Uterus (tissue), 4 donors: ENCODE measurements at places on chromosomes 4 and X.

DNA sequence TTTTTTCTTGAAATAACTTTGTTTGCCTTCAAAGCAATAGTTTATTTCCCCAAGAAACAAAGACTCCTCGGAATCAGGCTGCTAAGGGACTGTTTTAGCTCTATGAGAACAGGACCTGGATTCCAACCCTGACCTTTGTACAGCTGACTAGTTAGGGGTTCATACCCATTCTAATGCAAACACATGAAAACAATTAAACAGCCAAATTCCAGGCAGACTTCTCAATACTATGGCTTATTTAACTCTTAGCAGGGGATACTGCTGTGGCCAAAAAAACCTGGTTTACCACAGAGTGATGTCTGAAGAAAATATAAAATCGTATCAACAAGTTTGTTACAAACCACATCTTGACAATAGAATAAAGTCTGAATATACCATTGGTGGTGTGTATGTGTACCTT, 129.6 kb upstream of the INTU start:
- DNase-seq: no peak
- no peaks in the 10 kb centered on the region for H3K36me3 ChIP-seq
- no peak overlapping the region for H3K4me3 ChIP-seq
- no peaks in the 10 kb centered on the region for H3K4me1 ChIP-seq
- no peaks in the 10 kb centered on the region for H3K27me3 ChIP-seq

DNA sequence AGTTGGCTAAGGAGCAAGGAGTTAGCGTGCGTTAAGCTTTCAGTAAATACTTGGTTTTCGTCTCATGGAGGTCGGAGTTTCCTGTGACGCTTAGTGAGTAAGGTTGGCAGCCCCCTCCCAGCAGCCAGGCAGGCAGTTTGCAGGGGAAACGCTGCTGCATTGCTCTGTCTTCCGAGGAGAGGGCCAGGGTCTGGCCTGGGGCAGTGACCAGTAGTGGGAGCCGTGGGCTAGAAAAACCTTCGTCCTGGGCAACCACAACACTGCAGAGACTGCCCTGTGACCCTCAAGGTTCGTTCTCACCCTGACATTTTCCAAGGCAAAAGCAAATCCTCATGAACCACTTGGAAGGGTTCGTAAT, 432 bp downstream of the TMEM175 start:
- DNase-seq: no peak
- no peaks in the 10 kb centered on the region for H3K27me3 ChIP-seq
- H3K4me1 ChIP-seq: peaks cover 15% of the 10 kb centered on the region
- no peaks in the 10 kb centered on the region for H3K36me3 ChIP-seq
- peak overlapping the region; percentile 100 for H3K4me3 ChIP-seq

DNA sequence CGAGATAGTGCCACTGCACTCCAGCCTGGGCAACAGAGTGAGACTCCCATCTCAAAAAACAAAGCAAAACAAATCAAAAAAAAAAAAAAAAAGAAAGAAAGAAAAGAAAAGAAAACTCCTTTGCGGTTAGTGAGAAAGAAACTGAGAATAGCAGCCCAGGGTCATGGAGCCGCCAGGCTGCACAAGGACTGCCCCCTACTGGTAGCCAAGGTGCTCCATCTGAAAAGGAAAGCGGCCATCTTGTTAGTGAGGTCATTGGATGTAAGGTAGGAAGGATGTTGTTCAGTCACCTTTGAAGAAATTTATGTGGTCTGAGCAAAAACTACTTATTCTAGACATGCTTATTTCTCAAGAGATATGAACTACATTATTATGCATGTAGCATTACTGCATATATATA, 660.6 kb upstream of the TENM3 start:
- no peak for DNase-seq
- no peaks in the 10 kb centered on the region for H3K27me3 ChIP-seq
- H3K4me3 ChIP-seq: no peak overlapping the region
- H3K27ac ChIP-seq: no peak overlapping the region

GRCh38 chr4:71361476-71361875, 22.7 kb downstream of the SLC4A4 start:
- no peak overlapping the region for H3K27ac ChIP-seq
- H3K4me3 ChIP-seq: no peak overlapping the region
- no peaks in the 10 kb centered on the region for H3K4me1 ChIP-seq
- no peak for DNase-seq
- H3K27me3 ChIP-seq: no peaks in the 10 kb centered on the region
- no peaks in the 10 kb centered on the region for H3K36me3 ChIP-seq

DNA sequence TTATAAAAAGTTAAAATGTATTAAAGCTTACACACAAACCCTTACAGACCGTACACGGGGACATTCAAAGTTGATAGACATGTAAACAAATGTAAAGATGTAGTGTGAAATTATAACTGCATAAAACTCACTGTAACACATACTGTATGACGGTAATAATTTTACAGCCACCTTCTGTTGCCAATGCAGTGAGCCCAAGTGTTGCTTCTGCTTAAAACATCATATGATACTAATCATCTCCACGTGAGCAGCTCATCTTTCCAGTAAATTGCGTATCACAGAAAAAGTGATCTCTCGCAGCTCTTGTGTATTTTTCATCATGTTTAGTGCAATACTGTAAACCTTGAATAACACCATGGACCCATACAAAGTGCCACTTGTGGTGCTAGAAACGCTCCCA, 233.2 kb downstream of the STK32B start:
- H3K27ac ChIP-seq: no peak overlapping the region
- H3K36me3 ChIP-seq: no peaks in the 10 kb centered on the region
- H3K4me1 ChIP-seq: no peaks in the 10 kb centered on the region
- no peaks in the 10 kb centered on the region for H3K27me3 ChIP-seq
- DNase-seq: no peak

DNA sequence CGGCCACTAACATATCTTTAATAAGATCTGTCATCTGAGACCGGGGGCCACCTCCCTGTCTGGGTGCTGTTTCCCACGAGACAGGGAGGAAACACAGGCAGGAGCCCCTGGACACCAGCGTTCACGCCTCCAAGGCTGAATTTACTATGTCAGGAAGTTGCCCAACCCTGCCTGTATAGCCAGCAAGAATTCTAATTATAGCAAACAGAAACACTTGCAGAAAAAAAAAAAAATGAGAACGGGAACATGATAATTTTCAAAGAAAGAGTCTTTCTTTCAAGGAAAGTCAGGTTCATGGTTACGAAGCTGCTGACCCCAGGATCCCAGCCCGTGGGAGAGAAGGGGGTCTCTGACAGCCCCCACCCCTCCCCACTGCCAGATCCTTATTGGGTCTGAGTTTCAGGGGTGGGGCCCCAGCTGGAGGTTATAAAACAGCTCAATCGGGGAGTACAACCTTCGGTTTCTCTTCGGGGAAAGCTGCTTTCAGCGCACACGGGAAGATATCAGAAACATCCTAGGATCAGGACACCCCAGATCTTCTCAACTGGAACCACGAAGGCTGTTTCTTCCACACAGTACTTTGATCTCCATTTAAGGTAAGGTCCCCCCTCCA, at the start of gene IL3RA:
IL3RA (plus strand) TSS at position 455 of the 613 bp plus-strand sequence. CDS start 4,981 bp downstream, outside the sequence.
- no peaks in the 10 kb centered on the region for H3K4me1 ChIP-seq
- H3K36me3 ChIP-seq: no peaks in the 10 kb centered on the region
- H3K27ac ChIP-seq: peak within 1 kb of the TSS; percentile 45
- H3K4me3 ChIP-seq: peak within 1 kb of the TSS; percentile 32
- H3K27me3 ChIP-seq: no peaks in the 10 kb centered on the region

DNA sequence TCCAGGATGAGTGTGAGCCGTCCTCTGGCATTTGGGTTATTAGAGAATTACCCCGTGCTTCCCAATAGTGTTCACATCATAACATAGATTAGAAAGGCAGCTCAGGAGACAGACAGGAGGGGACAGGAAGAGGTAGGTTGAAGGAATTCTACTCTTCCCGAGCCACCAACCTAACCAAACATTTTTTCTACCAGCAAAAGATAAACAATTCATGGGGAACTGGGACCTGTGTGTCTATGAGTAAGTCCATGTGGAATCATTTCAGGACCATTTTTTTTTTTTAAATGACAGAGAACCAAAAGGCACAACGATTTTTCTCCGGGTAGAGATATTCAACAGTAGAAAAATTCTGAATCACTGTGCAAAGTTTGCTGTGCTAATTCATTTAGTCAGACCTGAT, 174.2 kb upstream of the ETNPPL start:
- DNase-seq: no peak
- no peak overlapping the region for H3K4me3 ChIP-seq
- no peaks in the 10 kb centered on the region for H3K36me3 ChIP-seq
- H3K4me1 ChIP-seq: no peaks in the 10 kb centered on the region
- no peaks in the 10 kb centered on the region for H3K27me3 ChIP-seq
- no peak overlapping the region for H3K27ac ChIP-seq

GRCh38 chr4:3331511-3332394, 38.9 kb downstream of the RGS12 start:
- no peaks in the 10 kb centered on the region for H3K36me3 ChIP-seq
- no peaks in the 10 kb centered on the region for H3K27me3 ChIP-seq
- H3K4me1 ChIP-seq: no peaks in the 10 kb centered on the region
- peak overlapping the region; percentile 38 for H3K27ac ChIP-seq
- no peak overlapping the region for H3K4me3 ChIP-seq

GRCh38 chrX:67545036-67545821, 1.4 kb downstream of the AR start:
- H3K27me3 ChIP-seq: no peaks in the 10 kb centered on the region
- peak; percentile 27 for DNase-seq
- no peaks in the 10 kb centered on the region for H3K36me3 ChIP-seq
- peak overlapping the region; percentile 57 for H3K4me3 ChIP-seq
- H3K27ac ChIP-seq: peak overlapping the region; percentile 93

DNA sequence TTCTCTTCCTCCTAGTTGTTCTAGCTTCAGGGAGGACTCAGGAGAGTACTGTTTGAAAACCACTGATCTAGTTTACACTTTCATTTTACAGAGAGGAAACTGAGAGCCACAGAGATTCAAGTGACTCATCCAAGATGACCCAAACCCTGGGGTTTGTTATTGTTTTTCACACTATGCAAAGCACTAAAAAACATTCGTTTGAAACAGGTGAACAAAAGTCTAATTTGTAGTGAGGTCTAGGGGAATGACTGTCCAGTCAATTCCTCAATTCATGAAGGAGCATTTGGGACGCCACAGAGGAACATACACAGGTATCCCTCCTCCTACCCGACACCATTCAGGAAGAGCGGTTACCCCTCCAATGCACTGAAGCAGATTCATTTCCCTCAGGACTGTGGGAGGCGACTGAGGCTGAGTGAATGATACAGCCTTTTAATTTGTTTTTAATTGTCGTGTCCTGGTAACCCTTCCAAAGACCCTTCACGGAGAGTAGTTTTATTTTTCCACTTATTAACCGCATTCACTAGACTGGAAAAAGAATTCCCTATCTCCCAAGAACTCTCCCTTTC, 30.3 kb downstream of the TLR10 start:
- no peak for DNase-seq
- peak overlapping the region; percentile 82 for H3K27ac ChIP-seq
- no peaks in the 10 kb centered on the region for H3K36me3 ChIP-seq
- H3K27me3 ChIP-seq: no peaks in the 10 kb centered on the region
- H3K4me1 ChIP-seq: no peaks in the 10 kb centered on the region

GRCh38 chr4:188300385-188300784, 161.1 kb downstream of the TRIML1 start:
- DNase-seq: no peak
- no peaks in the 10 kb centered on the region for H3K27me3 ChIP-seq
- no peak overlapping the region for H3K4me3 ChIP-seq
- no peaks in the 10 kb centered on the region for H3K36me3 ChIP-seq

GRCh38 chr4:100190643-100191600, 654 bp upstream of the DDIT4L start:
- H3K4me1 ChIP-seq: no peaks in the 10 kb centered on the region
- H3K27me3 ChIP-seq: no peaks in the 10 kb centered on the region
- DNase-seq: peak; percentile 12
- peak overlapping the region; percentile 19 for H3K27ac ChIP-seq
- H3K4me3 ChIP-seq: peak overlapping the region; percentile 72
- no peaks in the 10 kb centered on the region for H3K36me3 ChIP-seq

DNA sequence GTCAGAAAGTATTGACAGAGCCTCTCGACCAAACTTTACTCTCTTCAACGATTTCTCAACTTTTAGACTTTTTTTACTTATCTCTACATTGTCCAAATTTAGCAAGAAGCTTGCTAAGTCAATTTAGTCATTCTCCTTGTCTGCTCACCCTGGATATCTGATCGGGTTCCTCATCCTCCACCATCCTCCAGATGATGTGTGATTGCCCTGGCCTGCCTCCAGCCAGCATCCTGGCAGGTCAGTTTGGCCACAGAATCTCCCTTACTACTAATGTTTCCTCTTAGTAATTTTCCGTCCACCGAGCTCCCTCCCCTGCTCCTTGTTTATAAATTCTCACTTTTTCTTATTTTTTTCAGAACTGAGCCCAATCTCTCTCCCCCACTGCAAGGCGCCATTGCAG, 167.9 kb upstream of the ZFP42 start:
- no peak for DNase-seq
- H3K27ac ChIP-seq: no peak overlapping the region
- H3K36me3 ChIP-seq: no peaks in the 10 kb centered on the region
- no peak overlapping the region for H3K4me3 ChIP-seq
- no peaks in the 10 kb centered on the region for H3K4me1 ChIP-seq

- no peaks in the 10 kb centered on the region for H3K27me3 ChIP-seq
- no peaks in the 10 kb centered on the region for H3K36me3 ChIP-seq
- H3K27ac ChIP-seq: no peak overlapping the region
- H3K4me1 ChIP-seq: no peaks in the 10 kb centered on the region
Observed at GRCh38 chrX:19702856-19703255, 184.5 kb downstream of the SH3KBP1 start.

GRCh38 chrX:40064055-40064597, 33.6 kb downstream of the BCOR start:
- no peaks in the 10 kb centered on the region for H3K36me3 ChIP-seq
- H3K4me3 ChIP-seq: no peak overlapping the region
- no peaks in the 10 kb centered on the region for H3K4me1 ChIP-seq
- no peaks in the 10 kb centered on the region for H3K27me3 ChIP-seq

GRCh38 chr4:85928775-85929591, 430.9 kb downstream of the MAPK10 start:
- no peaks in the 10 kb centered on the region for H3K27me3 ChIP-seq
- H3K27ac ChIP-seq: no peak overlapping the region
- no peaks in the 10 kb centered on the region for H3K4me1 ChIP-seq
- H3K36me3 ChIP-seq: no peaks in the 10 kb centered on the region

GRCh38 chr4:126568652-126569570, 1063.8 kb upstream of the INTU start:
- no peaks in the 10 kb centered on the region for H3K36me3 ChIP-seq
- DNase-seq: no peak
- no peaks in the 10 kb centered on the region for H3K4me1 ChIP-seq
- H3K27ac ChIP-seq: no peak overlapping the region
- H3K27me3 ChIP-seq: no peaks in the 10 kb centered on the region

DNA sequence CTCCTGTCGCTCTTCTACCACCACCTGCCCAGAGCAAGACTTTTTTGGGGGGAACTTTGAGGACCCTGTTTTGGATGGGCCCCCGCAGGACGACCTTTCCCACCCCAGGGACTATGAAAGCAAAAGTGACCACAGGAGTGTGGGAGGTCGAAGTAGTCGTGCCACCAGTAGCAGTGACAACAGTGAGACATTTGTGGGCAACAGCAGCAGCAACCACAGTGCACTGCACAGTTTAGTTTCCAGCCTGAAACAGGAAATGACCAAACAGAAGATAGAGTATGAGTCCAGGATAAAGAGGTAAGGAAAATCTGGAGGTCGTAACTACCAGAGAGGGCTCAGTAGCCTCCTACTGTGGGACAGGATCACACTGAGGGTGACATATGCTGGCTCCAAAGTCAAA, 364.5 kb downstream of the MAPK10 start:
- no peaks in the 10 kb centered on the region for H3K36me3 ChIP-seq
- H3K27me3 ChIP-seq: no peaks in the 10 kb centered on the region
- H3K4me3 ChIP-seq: no peak overlapping the region

GRCh38 chr4:38724475-38724808, 58.3 kb downstream of the TLR10 start:
- H3K4me3 ChIP-seq: no peak overlapping the region
- H3K36me3 ChIP-seq: no peaks in the 10 kb centered on the region

GRCh38 chrX:124242131-124242530, 90.3 kb upstream of the TEX13D start:
- H3K27ac ChIP-seq: no peak overlapping the region
- H3K4me1 ChIP-seq: no peaks in the 10 kb centered on the region
- no peaks in the 10 kb centered on the region for H3K36me3 ChIP-seq
- no peak overlapping the region for H3K4me3 ChIP-seq
- no peaks in the 10 kb centered on the region for H3K27me3 ChIP-seq
